ENCODE measurements at places on chromosomes 3 and 15.

- no peak for DNase-seq
Measured at GRCh38 chr3:180447136-180447535, 154.8 kb upstream of the TTC14 start.

- no peak for DNase-seq
Measured at GRCh38 chr15:51380999-51381806, 39.7 kb downstream of the GLDN start.

- DNase-seq, result no peak
Measured at GRCh38 chr3:46607603-46608028, 4.7 kb upstream of the FAM240A start.

DNA sequence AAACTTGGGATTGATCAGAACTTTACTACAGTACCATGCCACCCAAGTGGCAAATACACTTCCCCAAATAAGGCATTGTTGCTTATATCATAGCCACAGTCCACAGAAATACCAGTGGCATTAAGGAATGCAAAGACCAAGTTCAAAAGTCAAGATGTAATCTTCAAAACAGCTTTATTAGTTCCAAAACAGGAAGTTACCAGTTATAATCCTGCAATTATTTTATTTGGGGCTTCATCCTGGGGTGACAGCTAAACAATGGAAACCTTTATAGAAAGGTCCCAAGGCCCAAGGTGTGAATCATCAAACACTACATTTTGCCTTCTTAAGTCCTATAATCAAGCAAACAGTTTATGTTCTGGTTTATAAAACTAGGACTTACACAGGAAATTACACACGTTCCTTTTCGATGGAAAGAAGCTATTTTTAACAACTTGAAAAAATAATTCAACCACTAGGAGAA lies 30.3 kb upstream of the RNF7 start:
- DNase-seq, result no peak

GRCh38 chr3:161794551-161794950 lies 297.9 kb downstream of the OTOL1 start:
- DNase-seq, result no peak

DNA sequence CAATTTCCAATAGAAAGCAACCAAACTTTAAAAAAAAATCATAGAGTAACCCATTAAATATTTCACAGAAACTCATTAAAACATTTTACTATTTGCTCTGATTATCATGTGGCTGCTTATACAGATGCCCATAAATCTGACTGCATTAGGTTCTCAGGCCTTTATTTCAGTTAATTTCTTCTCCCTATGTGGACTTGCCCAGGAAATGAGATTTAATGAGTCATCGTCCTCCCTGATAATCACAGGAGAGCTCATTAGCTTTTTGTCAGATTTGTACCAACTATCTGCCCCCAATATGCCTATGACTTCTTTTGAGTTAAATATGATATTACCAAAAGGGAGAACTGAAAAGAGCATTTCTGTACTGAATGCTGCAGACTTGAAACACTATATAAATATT lies 168.0 kb downstream of the FOXB1 start:
- DNase-seq, result no peak

DNA sequence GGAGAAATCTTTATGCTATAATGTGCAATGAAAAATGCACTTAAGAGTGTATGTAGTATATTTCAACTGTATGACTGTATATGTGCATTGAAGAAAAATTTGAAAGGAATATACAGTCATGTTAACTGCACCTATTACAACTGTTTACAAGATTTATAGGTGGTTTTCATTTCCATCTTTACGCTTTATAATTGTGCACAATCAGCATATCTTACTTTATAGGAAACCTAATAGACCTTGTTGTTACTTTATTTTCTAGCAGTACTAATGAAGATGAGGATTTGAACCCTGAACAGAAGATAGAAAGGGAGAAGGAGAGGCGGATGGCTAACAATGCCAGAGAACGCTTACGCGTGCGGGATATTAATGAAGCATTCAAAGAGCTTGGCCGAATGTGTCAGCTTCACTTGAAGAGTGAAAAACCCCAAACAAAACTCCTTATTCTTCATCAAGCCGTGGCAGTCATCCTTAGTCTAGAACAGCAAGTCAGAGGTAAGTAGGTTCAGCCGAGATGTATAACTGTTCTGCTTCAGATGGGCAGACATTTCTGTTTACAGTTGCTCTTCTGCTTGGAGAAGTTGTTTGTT lies 103.4 kb upstream of the CGNL1 start:
- DNase-seq, result no peak

DNA sequence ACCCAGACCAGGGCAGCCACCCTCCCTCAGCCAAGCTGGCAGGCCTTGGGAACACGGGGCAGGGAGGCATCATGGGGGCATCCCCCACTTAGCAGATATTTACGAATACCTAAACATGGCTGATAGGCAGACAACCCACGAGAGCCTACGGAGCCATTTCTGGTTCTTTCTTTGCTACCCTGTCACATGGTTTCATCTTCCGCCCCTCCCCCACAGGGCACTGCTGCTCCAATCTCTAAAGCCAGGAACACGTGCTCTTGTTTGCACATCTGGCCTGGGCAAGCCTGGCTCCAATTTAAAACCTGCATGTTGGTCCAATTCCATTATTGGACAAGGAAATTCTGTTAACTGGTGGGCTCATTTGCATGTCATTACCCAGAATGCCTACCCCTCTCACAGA lies 447.4 kb upstream of the NR2F2 start:
- DNase-seq, result no peak

DNA sequence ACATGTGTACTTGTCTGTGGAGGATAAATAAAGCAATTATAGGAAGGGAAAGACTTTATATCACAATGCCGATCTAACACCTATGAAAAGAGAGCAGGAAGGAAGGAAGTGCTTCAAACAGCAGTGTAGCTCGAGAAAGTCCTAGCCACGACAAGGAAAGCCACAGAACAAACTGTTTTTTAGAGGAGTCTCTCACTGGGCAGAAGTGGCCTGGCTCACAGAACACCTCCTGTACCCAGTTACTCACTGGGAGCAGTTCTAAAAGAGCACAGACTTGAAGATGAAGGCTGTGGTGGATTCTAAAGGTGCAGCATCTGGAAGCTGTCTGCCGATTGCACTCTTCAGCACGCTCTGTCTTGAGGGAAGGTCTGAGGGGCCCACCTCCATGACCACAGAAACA lies 248.8 kb upstream of the ATP11B start:
- DNase-seq, result no peak

DNA sequence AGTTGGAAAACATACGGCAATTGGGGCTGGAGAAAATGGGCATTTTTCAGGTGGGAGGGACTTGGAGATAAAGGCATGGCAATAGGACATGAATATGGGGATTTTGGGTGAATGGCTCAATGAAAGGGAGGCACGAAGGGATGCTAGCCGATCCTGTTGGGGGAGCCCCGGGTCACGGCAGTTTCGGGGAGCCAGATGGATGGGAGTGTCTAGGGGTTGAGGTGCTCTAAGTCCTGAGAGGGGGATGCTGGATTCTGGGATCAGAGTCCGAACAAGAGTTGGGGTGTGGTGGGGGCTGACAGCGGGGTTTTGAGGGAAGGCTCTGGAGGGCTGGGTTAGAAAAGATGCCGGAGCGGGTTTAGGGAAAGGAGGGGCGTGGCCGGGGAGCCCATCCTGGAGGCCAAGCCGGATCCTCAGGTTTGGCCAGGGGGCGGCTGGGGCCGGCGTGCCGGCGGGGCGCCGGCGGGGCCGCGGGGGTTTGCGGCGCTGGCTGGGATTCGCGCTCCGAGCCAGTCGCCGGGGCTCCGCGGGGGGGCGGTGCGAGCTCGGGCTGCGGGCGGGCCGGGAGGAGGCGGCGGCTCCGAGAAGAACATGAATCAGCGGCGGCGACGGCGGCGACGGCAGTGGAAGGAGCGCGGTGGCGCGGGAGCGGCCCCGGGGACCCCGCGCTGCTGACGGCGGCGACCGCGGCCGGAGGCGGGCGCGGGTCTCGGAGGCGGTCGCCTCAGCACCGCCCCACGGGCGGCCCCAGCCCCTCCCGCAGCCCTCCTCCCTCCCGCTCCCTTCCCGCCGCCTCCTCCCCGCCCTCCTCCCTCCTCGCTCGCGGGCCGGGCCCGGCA lies at the start of gene TYRO3:
TYRO3 (plus strand) TSS at position 813 of the 839 bp plus-strand sequence. CDS start 46 bp downstream, outside the sequence.
- DNase-seq, result peak; percentile 66

All from effector CD4-positive, alpha-beta T cell (primary cell).